ENCODE measurements at places on chromosomes 12 and 14.

GRCh38 chr14:71472356-71473340 is 459.6 kb upstream of the RGS6 start:
- ATAC-seq: no peak

DNA sequence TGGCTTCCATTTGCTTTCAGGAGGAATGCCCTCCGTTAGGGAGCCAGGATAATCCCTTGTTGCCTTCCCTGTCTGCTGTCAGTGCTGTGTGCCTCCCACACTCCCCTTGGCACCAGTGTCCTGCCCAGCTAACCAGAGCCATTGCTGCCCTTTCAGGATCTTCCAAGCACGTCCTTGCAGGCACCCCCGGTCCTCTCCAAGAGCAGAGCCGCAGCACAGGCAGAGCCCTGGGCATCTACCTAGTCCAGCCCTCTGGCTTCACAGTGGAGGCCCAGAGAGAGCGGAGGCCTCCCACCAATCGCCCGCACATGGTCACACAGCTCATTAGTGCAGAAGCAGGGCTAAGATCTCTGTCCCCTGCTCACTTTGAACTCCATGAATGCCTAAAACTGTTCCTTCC is 39.0 kb upstream of the TSPAN9 start:
- ATAC-seq: no peak

- ATAC-seq: no peak
These were observed 11.5 kb upstream of the IL26 start for GRCh38 chr12:68237078-68237477.

GRCh38 chr12:54945082-54945481 is 39.5 kb downstream of the TESPA1 start:
- no peak for ATAC-seq

DNA sequence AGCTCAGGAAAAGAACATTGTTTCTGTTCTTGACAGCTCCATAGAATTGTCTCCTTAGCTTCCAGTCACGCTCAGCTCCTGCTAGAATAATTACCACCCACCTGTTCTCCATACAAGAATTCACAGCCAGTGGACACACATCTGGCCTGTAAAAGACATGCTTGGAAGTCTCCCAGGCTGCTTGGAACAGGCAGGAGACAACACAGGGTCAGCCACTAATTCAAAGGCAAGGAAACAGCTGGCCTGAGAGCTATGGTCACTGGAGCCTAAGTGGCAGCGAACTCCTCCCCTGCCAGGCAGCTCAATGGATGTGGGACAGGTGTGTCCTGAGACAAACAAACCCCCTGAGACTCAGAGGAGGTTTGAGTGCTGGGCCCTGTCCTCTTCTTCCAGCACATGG is 22.9 kb upstream of the LTBP2 start:
- no peak for ATAC-seq

DNA sequence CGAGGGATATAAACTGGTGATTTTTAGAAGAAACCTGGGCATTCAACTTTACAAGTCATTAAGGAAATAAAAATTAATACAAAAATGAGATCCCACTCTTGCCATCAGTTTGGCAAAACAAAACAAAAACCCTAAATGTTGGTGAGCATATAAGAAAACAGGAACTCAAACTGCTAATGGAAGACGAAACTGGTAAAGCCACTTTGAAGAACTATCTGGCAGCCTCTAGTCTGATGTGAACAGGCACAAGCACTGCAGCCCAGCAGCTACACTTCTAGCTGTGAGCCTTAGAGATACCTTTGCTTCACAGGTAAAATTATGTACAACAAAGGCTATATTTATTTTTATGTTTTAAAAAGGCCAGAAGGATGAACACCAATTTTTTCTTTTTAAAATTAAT is 459.6 kb downstream of the ZFP36L1 start:
- ATAC-seq: no peak

DNA sequence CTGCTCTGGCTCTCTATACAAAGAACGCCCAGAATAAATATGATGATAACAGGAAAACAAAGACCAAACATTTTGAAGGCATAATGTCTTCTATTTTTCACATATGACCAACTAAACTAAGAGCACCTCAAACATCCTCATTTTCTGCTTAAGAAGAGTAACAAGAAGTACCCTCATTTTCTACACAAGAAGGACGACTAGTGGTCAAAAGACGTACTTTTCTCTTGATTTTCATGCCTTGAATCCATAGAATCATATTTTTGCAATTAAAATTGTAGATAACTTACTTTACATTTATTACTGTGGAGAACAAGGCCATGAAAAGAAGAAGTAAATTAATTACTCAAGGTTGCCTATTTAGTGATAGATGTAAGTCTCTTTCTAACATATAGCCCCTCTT is 358.6 kb downstream of the DUSP6 start:
- ATAC-seq: no peak

- no peak for ATAC-seq
These were observed 30.0 kb upstream of the DUSP6 start for GRCh38 chr12:89382328-89382727.

DNA sequence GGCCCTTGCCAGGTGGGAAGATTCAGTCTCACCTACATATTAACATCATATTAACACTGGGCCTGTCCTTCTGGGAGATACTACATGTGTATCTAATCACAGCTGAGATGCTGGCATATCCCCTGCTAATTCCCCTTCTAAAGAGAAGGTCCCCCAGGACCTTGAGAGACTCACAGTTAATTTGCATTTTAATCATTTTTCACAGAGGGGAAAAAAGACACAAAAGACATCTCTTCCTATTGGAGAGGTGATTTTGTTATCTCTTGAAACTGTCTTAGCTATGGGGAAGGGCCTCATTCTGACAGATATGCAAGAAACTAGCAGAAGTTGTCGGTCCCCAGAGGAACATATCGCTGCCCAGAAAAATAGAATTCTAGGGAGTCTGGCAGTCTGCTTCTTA is 7.5 kb downstream of the C14orf132 start:
- ATAC-seq: no peak

DNA sequence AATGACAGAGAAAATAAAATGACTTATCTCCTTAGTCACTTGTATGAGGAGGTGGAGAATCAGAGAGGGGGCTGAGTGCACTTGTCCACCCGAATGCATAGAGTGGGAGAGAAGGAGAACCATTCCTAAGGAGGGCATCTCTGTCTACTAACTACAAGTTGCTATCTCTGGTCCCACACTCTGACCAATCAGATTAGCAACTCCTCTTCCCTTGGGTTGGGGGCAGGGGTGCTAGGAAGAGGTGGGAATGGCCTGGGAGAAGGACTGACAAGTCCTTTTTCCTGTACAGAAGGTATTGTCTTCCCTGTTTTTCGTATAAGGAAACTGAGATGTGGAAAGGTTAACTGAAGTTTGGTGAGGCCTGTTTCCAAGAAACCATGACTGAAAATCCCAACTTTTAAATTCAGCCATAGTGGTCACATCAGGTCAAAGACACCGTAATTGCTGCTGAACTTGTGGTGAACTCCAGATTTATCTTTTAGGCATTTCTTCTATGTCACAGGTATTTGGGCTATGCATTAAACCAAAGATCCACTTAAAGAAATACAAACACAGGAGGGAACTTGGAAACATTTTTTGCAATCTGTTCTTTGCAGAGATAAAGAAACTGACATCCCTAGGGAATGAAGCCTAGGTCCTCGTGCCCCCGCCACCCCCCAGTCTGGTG is 207.8 kb downstream of the CRADD start:
- ATAC-seq: no peak

- ATAC-seq: no peak
These were observed 16.9 kb downstream of the FAM222A start for GRCh38 chr12:109730306-109731145.

DNA sequence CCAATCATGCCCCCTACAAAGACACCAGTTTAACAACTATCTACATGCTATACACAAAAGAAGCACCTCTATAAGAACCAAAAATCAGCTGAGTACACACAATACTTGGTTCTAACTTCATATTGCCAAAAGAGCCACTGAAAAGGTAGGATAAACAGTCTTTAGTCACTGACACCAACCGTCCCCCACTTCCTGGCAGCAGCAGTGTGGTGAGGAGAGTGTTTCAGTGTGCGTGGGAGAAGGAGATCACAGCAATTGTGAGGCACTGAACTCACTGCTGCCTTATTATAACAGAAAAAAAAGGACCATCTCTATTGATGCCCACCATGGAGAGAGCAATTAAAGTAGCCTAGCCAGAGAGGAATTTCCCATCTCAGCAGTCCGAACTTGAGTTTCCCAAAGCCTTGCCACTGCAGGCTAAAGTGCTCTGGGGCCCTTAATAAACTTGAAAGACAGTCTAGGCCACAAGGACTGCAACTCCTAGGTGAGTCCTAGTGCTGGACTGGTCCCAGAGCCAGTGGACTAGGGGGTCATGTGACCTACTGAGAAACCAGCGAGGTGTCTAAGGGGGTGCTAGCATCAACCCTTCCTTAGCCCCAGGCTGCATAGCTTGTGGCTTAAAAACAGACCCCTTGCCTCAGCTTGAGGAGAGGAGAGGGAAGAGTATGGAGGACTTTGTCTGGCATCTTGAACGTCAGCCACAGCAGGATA is 37.1 kb upstream of the LMNTD1 start:
- ATAC-seq: no peak

DNA sequence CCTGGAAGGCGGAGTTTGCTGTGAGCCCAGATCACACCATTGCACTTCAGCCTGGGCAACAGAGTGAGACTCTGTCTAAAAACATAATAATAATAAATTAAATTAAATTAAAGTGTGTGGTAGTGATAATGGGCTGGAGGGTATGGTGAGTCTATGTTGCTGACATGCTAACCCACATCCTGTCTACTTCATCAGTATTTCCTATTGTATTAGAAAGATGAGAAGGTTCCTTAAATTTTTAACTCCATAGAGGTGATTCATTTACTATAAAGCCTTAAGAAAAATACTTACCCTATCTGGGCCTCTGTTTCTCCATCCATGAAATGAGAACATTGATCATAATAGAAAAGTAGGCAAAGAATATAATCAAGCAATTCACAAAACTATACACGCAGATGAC is 280.5 kb downstream of the FBXL14 start:
- ATAC-seq: no peak

DNA sequence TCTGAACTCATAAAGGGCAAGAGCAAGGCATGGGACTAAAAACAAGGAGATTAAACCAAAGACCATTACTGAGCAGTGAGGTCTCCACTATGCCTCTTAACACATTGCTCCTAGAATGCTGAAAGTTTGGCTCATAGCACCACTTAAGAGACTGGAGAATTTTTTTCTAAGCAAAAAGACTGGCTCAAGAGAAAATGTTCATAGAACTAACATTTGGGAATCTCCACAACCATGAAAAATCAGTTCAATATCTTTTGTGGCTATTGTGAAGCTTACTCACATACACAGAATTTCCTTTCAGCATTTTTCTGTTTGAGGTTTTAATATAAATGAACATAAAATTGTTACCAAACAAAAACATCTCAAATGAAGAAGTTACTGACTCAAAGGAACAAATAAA is 255.8 kb downstream of the CCDC91 start:
- ATAC-seq: no peak

GRCh38 chr12:112977641-112978040 is 678 bp upstream of the OAS2 start:
- no peak for ATAC-seq

- no peak for ATAC-seq
These were observed 23.2 kb upstream of the PSMA6 start for GRCh38 chr14:35268946-35269345.

GRCh38 chr12:69070319-69071090 is 137.5 kb upstream of the CPM start:
- ATAC-seq: peak; percentile 81

- no peak for ATAC-seq
These were observed 3.9 kb downstream of the SLCO1A2 start for GRCh38 chr12:21330682-21331253.

- no peak for ATAC-seq
These were observed 42.9 kb downstream of the WNK1 start for GRCh38 chr12:795305-795704.

DNA sequence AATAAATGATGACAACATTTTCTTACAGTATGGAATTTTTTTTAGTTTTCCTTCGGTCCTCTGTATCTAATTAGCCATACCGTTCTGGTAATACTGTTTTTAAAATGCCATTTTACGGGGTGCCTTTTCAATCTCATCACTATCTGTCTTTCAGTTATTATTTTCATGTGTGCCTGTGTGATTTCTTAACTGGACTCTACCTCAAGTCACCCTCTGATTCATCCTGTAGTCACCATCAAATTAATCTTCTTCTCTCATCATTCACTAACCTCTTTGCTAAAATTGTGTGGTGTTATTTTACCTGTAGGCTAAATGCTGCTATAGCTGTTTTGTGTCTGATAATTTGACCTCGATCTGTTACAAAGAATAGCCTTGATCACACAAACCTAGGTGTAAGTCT is 16.0 kb upstream of the CCT2 start:
- no peak for ATAC-seq

GRCh38 chr12:116849216-116849615 is 32.0 kb downstream of the HRK start:
- no peak for ATAC-seq

- ATAC-seq: no peak
These were observed 41.5 kb upstream of the NR2C1 start for GRCh38 chr12:95114766-95115405.

- no peak for ATAC-seq
These were observed 165.5 kb downstream of the ANO6 start for GRCh38 chr12:45381351-45381750.

DNA sequence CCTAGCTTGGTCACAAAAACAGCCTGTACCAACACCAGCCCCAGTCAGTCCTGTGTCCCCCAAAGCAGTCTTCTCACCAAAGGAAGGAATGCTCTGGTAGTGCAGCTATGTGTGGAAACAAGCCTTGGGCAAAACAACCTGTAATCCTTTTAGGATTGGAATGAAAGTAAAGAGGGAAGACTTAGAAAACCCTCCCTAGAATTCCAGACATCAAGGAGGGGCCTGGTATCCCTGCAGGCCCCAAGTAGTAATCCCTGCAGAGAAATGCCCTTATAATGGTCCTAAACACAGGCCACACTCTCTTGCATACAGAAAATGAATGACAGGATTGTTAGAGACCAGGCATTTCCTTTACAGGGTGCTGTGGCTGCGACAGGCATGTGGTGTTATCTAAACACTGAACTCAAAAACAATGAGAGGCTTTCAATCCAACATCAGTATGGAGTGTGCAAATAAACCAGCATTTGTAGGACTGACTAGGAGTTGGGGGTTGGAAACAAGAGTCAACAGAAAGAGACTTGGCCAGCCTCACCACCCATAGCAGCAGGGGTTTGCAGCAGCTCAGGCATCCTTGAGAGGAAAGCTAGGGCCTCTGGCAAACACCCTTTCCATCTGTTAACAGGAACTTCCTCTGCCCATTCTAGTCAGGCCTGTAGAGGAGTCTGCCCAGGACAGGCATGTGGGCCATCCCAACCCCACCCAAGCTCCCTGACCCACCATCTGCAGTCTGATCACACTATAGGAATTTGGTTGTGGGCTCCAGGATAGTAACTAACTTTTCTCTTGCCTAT is 59.1 kb downstream of the DCAF5 start:
- ATAC-seq: peak; percentile 22

DNA sequence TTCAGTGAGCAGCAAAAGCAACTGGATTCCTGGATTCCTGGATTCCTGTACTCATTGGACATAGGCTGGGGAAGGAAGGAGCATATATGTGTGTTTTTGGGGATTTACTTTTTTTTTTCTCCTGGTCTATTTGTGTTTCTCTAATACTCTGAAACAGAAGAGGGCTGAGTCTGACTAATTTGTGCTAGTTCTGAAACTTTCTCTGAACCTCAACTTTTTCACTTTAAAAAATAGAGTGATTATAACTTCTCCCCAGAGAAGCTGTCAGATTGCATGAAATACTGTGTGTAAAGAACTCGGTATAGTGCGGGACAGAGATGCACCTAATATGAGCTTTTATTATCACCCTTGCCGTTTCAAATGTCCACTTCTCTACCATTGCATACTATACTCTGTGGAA is 529.5 kb downstream of the TMTC2 start:
- ATAC-seq: no peak
